Omental fat pad (tissue), 4 donors: ENCODE measurements at places on chromosomes 1 and 21. TPM values are rescaled to one million over a fixed set of nuclear protein-coding genes. Genes with fewer than 3 reads are reported as not detected.

DNA sequence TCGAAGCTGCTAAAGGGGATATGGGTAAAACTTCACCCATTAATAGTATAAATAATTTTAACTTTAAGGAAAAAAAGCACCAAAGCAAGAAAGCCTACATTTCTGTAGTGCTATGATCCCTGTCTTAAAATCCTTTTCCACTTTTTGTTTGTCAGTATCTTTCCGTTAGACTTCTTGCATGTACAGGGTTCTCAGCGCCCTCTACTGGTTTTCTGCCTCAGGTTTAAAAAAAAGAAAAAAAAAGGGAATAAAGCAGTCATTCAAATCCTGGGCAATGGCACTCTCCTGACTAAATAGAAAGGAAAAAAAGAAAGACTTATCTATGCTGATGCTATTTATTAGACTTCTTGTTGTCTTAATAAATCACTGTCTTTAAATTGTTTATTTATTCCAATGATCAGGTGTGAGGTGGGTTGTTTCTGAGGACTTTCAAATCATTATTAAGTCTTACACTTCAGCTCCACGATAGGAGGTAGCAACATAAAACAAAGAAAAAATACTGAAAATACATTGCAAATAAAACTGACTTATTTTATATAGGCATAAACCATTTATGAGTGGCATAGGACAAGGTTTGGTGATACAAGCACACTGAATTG lies 475.4 kb upstream of the NR5A2 start:
- DNase-seq = no peak

DNA sequence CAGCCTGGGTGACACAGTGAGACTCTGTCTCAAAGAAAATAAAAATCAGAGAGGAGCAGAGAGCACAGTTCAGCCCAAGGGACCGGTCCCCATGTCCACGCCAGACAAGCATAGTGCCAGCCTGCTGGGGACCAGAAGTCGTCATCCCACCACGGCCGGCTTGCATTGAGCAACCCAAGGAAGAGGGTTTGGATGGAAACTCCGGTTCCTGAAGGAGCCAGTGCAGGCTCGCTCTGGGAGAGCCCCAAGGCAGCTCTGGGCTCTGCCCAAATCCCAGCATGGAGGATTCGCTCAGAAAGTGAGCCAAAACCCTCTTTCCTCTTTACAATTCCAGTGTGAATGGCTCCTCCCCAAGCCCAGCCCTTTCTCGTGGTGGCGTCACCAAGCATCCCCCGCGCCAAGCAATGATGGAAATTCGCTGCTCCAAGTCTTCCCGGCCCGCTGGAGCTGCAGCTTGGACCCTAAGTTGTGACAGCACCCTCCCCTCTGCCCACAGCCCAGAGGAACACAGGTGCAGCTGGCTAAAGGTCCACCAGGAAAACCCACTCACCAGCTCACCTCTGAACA lies 64.1 kb upstream of the SLC25A33 start:
- DNase-seq = no peak

GRCh38 chr1:177142791-177143271 lies 21.7 kb downstream of the ASTN1 start:
- no peak for DNase-seq

Gene RPE65
- not detected for total RNA-seq

Gene LCE2A
- not detected for total RNA-seq

DNA sequence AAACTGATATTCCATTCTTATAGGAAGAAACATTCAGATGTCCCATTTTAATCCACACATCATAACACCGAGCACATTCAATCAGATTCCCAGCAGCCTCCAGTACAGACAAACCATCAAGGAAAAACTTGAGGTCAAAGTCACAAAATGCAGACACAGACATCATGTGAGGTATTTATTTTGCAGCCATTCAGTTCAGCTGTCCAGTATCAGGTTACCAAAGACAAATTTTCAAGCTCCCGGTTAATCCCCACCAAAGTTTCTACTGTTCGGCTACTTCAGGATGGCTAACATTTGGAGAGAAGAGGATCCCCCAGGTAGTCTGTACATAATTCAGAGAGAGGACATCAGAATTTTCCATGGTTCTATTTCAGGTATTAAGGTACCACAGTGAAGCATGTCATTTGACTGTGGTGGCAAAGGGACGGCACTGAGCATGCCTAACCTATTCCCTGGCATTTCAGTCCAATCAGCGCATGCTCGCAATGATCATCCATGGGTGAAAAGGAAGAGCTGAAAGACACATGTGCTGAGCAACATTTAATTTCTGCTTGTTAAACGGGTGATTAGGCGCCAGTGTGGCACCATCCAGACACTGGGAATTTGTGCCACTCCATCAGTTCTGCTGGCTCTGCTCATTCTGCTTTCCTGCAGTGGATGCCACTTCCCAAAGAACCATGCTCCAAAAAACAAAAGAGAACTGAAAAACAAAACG lies 13.6 kb upstream of the NDC1 start:
- DNase-seq = no peak

Gene FCRL4
- not detected for total RNA-seq
